ENCODE measurements at places on chromosomes 13 and 19.

GRCh38 chr13:54110597-54110996 is 1082.0 kb downstream of the OLFM4 start:
- DNase-seq, result no peak

DNA sequence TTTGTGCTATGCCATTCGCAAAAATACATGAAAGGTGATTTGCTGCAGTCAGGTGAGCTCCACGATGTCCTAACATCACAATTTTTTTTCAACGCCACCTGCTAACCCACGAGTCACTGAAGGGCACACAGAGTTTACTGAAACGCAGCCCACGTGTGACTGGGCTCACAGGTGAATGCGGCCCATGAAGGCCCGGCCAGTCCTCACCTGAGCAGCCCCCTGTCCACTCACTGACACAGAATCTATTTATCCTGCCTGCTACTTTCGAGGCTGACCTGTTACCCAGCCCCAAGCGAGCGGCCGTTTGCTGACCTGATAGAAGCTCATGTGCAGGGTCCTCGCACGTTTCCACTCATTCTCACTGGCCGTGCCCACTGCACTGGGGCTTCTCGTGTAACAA is 121.9 kb upstream of the SOX1 start:
- DNase-seq, result no peak

DNA sequence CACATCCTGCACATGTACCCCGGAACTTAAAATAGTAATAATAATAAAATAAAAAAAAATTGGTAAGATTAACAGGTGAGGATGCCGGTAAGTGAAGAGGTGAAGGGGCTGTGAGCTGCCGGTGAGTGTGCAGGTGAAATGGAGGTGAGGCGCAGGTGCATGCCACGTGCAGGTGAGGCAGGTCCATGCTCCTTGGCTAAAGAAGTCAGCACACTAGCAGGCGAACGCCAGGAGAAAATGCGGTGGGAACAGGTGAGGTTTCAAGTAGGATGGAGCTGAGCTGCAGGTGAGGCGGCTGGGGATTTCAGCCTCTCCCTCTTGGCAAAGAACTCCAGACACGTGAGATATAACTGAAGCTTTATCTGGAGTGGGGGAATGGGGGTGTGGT is 7.5 kb upstream of the TNFSF14 start:
- DNase-seq, result no peak

GRCh38 chr13:28037399-28037798 is 48.9 kb upstream of the URAD start:
- DNase-seq, result peak; percentile 66

- DNase-seq, result peak; percentile 49
Measured at GRCh38 chr13:113853518-113854237, 10.2 kb downstream of the GAS6 start.

DNA sequence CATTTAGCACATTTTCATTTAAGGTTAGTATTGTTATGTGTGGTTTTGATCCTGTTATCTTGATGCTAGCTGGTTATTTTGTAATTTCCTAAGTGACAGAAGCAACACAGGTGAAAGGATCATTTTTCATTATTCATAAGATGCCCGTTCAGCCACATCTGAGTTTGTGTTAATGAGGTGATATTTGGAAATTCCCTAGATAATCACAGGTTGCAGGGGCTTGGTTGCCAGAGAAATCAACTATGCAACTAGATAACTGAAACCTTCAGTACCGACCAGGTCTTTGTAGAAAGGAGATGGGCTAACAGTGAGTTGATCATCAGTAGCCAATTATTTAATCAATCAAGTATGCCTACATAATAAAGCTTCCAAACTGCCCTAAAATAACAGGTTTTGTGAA is 121.3 kb upstream of the UFM1 start:
- DNase-seq, result no peak

All from fibroblast of mammary gland (primary cell).